ENCODE measurements at places on chromosomes 5 and 9.

GRCh38 chr9:76619640-76620039 lies 144.6 kb upstream of the PCA3 start:
- no peak for DNase-seq

- DNase-seq, result no peak
Measured at GRCh38 chr5:1467341-1468246, 22.4 kb upstream of the SLC6A3 start.

DNA sequence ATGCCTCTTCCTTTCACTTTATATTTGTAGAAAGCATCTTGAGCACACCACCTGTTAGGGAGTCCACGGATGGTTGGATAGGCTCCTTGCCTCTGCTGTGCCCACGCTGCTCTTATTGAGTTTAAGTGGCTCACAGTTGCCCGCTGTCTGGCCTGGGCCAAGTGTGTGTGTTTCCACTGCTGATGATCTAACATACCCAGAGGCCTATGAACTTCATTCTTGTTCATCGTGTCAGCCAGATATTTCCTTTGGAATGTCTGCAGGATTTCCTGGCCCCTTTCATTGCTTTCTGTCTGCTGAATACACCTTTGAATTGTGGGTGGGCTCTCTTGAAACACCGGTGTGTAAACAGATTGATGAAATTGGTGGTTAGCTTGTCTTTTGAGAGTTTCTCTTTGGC lies 46.6 kb downstream of the MVB12B start:
- peak; percentile 13 for DNase-seq

DNA sequence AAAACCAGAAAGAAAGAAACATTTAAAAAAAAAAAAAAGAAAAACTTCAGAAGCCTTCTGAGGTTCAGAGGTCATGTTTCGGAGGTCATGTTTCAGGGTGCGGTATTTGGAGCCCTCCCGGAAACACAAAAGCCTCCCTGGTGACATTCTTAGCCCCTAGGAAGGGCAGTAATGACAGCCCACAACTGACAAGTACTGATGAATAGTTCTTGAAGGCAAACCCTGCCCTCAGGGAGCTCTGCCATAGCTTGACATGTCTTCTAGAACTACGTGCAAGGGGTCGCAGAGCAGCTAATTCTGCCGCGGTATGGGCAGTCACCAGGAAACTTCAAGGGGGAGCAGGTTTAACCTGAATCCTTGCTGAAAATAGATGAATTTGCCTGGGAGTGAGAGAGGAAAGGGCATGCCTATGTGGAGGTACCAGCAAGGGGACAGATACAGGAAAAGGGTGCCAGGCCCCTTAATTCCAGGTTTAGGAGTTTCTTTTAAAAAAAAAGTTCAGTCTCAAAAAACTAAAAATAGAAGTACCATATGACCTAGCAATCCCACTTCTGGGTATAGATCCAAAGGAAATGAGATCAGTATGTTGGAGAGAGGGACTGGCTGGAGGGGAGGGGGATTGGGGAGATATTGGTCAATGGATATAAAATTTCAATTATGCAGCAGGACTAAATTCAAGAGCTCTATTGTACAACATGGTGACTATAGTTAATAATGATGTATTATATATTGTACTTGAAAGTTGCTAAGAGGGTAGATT lies 98.4 kb downstream of the C9orf152 start:
- no peak for DNase-seq

DNA sequence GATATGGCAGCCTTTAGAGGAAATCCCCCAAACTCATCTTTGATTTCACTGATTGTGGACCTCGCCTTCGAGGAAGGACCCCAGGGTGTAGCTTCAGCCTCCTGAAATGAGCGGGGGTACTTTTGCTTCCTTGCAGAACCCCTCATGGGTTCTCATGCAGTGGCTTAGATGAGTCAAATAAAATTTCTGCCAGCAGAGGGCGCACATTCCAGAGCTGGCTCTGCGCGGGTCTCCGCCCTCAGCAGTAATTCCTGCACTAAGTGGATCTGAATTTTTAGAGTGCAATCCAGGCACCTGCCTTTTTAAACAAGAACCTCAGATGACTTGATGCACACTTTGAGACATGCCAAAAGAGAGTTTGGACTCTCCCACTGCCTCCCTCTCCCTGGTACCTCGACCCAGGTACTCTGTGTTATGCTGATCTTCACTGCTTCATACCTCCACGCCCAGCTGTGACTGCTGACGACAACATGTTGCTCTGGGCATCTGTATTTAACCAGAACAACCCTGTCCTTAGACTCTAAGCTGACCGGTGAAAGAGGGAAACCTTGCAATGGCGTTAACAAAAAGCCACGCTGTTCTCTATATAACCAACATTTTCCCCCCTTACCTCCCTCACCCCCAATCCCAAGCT lies 7.3 kb downstream of the EGFLAM start:
- peak; percentile 27 for DNase-seq

GRCh38 chr9:17843236-17843635 lies 264.4 kb downstream of the SH3GL2 start:
- no peak for DNase-seq

- DNase-seq, result no peak
Measured at GRCh38 chr5:159218595-159219023, 9.3 kb upstream of the RNF145 start.

DNA sequence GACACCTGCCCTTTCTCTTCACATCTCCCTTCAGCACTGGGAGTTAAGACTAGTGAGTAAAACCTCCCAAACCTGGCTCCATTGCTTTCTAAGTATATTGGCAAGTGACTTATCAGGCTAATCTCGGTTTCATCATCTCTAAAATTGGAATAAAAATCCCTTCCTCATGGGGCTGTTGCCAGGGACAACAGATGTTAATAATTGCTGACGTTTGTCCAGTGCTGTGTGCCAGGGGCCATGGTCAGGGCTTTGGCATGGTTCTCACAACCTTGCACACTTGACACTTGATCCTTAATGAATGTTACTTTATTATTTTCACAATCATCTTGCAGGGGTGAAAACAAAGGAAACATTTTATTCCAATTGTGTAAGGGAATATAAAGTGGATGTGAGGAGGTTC lies 1262.0 kb upstream of the WWC1 start:
- DNase-seq, result no peak

DNA sequence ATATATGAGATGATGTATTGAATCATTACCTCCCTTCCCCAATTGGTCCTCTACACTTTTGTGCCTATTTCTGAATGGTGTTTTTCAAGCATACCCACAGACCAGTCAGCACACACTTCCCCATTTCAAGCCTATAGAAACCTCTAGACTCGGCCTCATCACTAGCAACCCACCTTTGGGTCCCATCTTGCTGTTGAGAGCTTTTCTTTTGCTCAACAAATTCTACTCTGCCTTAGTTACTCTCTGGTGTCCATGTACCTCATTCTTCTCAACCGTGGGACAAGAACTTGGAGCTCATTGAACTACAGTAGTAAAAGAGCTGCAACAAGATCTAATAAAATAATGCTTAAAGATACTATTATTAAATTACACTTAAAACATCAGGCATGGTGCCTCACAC lies 49.0 kb upstream of the KDM4C start:
- no peak for DNase-seq

GRCh38 chr5:180898621-180899246 lies at the start of gene BTNL8:
TSS of gene BTNL8 (plus strand) at chr5:180899159. CDS start at chr5:180899311, 152 bp downstream.
- DNase-seq, result no peak

DNA sequence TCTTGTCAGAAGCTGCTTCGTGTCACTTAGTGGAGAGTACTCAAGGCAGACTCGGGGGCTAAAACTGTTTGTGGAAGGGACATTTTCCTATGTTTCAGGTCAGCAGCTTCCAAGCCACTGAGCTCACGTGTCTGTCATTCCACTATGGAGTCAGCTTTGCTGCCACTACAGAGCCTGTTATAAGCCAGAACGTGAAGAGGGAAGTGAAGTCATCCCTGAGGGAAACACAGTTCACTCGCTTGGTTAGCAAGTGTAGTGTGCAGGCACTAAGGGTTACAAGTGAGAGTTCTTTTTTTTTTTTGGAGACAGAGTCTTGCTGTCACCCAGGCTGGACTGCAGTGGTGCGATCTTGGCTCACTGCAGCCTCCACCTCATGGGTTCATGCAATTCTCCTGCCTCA lies 24.5 kb upstream of the LTC4S start:
- DNase-seq, result no peak

- peak; percentile 70 for DNase-seq
Measured at GRCh38 chr9:113695901-113696300, 180.2 kb upstream of the ZNF618 start.

DNA sequence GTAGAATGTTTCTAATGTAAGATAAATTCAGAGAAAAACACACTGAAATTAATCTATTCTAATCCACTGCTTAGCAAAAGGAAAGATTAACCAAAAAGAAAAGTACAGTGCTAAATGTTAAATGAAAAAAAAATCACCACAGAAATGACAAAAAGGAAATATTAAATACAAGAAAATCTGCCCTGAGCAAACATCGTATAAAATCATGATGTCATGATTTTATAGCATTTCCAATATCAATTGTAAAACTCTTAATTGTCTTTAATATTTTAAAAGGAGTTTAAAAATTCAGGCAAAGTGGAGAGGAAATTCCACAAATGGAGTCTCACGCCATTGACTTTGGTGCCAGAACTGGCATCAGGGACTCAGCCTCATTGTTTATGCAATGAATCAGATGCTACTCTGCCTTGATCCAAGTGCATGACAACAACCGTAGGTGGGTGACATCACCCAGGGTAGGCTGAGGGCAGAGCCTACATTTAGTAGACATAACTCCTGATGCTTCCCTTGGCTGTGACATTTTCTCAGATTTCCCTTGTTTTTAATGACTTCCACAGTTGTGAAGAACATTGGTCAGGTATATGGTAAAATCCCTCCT lies 696.8 kb downstream of the SEMA5A start:
- DNase-seq, result peak; percentile 70

DNA sequence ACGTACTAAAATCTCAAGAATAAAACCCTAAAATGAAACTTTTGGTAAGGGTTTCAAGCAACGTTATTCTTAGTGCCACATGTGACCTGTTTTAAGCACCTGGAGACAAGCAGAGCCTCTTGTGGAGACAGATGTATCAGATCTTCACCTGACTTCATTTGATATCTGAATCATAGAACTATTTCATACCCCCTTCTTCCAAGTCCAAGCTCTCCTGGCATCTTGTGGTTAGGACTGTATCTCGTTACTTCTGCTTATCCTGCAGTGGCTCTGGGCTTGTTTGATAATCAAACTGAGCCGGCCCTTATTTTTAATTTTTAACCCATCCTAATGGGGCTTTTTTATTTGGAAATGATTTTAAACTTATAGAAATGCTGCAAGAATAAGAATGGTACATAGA lies 11.1 kb upstream of the FSD1L start:
- no peak for DNase-seq

- peak; percentile 18 for DNase-seq
Measured at GRCh38 chr9:125887172-125887571, 140.0 kb downstream of the PBX3 start.

- DNase-seq, result peak; percentile 36
Measured at GRCh38 chr5:112878760-112879159, 17.7 kb downstream of the SRP19 start.

- DNase-seq, result no peak
Measured at GRCh38 chr5:140965905-140966292, 377 bp upstream of the PCDHAC2 start.

GRCh38 chr9:133189826-133190225 lies 19.2 kb downstream of the OBP2B start:
- DNase-seq, result no peak

GRCh38 chr5:151685749-151686673 lies 704 bp downstream of the SPARC start:
- no peak for DNase-seq

DNA sequence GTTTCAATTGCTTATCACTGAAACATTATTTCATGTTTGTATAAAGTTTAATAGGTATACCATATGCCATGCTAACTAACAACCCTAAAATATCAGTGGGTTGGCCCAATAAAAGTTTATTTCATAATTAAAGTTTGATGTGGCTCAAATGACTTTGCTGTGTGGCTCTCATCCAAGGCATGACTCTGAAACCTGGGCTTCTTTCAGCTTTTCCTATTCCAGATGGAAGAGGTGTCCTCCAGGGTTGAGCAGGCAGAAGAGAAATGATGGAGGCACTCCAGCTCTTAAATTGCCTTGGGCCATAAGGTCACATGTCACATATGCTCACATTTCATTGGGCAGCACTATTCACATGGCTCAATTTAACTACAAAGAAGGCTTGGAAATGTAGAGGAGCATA lies 101.9 kb downstream of the MACIR start:
- no peak for DNase-seq

GRCh38 chr9:124457887-124458431 lies 7.7 kb downstream of the ADGRD2 start:
- no peak for DNase-seq

GRCh38 chr9:105647595-105648349 lies 14.5 kb upstream of the TAL2 start:
- no peak for DNase-seq

- DNase-seq, result no peak
Measured at GRCh38 chr9:109224751-109225150, 57.7 kb upstream of the FRRS1L start.

DNA sequence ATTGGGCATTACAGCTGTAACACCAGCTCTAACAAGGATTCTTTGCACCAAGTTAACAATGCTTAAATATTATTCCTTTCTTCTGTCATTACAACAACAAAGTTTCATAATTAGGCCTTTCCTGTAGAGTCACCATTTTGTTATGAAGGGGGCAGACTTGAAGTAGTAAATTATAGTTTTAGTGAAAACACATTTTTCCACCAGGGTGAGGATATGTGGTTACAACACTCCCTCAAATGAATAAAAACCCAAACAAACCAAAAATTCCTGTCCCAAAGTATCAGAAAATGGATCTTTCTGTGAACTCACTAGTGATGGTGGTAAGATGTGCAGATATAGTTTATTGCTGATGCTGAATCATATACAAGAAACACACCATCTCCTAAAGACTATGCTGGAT lies 250.5 kb upstream of the TUT7 start:
- no peak for DNase-seq

- DNase-seq, result peak; percentile 9
Measured at GRCh38 chr9:99823681-99824377, 2.1 kb downstream of the NR4A3 start.

- no peak for DNase-seq
Measured at GRCh38 chr5:171363846-171364245, 23.8 kb upstream of the NPM1 start.

GRCh38 chr9:13992138-13993088 lies 321.5 kb downstream of the NFIB start:
- no peak for DNase-seq

DNA sequence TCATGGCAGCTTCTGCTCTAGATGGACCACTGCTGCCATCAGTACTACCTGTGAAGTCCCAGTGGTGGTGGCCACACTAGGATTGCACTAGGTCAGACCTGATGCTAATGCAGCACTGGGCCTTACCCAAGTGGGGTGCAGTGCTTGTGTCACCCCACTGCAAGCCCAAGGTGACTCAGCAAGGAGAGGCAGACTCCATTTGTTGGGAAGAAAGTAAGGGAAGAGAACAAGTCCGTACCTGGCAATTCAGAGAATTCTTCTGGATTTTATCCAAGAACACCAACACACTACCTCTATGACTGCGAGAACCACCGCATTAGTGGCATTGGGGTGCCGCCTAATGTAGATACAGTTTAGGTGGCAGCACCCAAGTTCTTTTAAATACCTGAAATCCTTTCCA lies 34.0 kb upstream of the TYRP1 start:
- DNase-seq, result no peak

Measured in RPMI7951 (cell line).